ENCODE measurements at places on chromosomes 11 and 22. TPM values are rescaled to one million over a fixed set of nuclear protein-coding genes. Genes with fewer than 3 reads are reported as not detected.

DNA sequence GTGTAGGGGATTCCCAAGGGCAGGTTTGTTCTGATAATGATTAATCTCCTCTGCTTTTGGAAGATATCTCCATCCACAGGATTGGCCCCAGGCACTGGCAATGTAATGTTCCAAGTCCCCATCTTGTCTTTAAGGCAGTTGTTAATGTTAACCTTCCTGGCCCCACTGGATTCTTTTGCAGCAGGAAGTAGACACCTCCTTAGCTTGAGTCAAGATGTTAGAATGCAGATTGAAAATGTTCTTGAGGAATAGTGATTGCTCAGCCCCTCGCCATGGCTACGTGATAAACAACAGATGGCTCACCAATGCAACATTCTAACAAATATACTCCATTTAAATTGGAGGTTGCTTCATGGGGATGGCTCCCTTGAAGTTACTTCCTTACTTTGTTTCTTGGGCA is 7.3 kb downstream of the HEPHL1 start:
- no peak for DNase-seq
- H3K36me3 ChIP-seq = no peaks in the 10 kb centered on the region
- no peaks in the 10 kb centered on the region for H3K27me3 ChIP-seq
- H3K4me3 ChIP-seq = no peak overlapping the region

DNA sequence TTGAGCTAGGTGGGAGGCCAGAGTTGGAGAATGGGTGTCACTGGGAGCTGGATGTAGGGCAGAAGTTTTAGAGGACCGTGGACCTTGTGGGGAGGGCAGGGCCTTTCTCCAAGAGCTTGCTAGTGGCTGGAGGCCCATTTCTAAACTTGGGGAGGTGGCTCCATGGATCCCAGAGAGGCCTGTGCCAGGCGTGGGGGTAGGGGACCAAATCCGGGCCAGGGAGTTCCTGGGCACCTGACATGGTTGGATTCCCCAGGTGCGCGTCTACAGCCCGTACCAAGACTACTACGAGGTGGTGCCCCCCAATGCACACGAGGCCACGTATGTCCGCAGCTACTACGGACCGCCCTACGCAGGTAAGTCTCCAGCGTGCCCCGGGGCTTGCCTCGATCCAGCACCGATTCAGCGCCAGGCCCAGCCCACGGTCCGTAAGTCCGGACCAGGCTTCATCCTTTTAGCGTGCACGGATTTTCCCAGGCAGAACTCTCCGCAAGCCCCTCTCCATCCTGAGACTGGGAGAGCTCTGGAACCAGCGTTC is 14.2 kb downstream of the PLEKHB1 start:
- peaks cover 13% of the 10 kb centered on the region for H3K4me1 ChIP-seq
- H3K27me3 ChIP-seq = no peaks in the 10 kb centered on the region
- H3K4me3 ChIP-seq = peak overlapping the region; percentile 46
- H3K36me3 ChIP-seq = peaks cover 6% of the 10 kb centered on the region
- no peak overlapping the region for H3K27ac ChIP-seq
- DNase-seq = no peak

GRCh38 chr11:114115451-114115928 is 56.0 kb downstream of the ZBTB16 start:
- peaks cover 8% of the 10 kb centered on the region for H3K4me1 ChIP-seq
- no peaks in the 10 kb centered on the region for H3K36me3 ChIP-seq
- H3K27ac ChIP-seq = no peak overlapping the region

GRCh38 chr11:33256031-33256812 is 959 bp upstream of the HIPK3 start:
- no peaks in the 10 kb centered on the region for H3K27me3 ChIP-seq
- H3K4me3 ChIP-seq = peak overlapping the region; percentile 94
- H3K27ac ChIP-seq = peak overlapping the region; percentile 94
- H3K4me1 ChIP-seq = peaks cover 3% of the 10 kb centered on the region
- DNase-seq = no peak

GRCh38 chr11:60512651-60513225 is 2.5 kb upstream of the MS4A13 start:
- no peak overlapping the region for H3K4me3 ChIP-seq
- no peak for DNase-seq
- H3K27me3 ChIP-seq = no peaks in the 10 kb centered on the region
- H3K4me1 ChIP-seq = no peaks in the 10 kb centered on the region
- H3K27ac ChIP-seq = no peak overlapping the region

DNA sequence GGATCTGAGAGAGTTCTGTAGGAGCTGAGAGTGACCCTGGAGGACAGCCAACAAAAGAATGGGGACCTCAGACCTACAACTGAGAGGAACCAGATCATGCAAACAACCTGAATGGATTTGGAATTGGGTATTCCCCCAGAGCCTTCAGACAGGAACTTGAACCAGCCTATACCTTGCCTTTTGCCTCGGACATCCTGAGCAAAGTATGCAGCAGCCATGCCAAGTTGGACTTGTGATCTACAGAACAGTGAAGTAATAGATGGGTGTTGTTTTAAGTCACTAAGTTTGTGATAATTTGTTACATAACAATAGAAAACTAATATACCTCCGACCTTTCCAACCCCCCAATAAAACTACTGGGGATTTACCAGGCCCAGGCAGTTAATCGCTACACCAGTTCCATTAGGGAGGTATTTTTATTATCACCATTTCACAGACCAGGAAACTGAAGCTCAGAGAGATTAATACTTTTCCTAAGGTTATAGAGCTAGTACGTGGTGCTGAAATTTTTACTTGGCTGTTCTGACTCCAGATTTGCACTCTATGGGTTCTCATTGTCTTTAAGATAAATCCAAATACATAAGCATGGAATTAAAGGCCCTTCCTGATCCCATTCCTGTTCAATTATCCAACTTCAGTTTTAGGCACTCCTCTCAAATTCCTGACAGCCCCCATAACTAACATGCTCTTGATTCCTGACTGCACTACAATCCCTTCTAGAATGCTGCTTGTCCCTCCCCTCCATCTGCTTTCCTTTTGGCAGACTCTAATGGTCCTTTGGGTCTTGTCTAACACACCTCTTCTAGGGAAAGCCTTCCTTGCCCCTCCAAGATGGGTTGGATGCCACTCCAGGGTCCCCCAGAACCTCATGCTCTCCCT is 1.7 kb upstream of the RASSF10 start:
- no peaks in the 10 kb centered on the region for H3K36me3 ChIP-seq
- DNase-seq = no peak
- peaks cover 25% of the 10 kb centered on the region for H3K4me1 ChIP-seq

DNA sequence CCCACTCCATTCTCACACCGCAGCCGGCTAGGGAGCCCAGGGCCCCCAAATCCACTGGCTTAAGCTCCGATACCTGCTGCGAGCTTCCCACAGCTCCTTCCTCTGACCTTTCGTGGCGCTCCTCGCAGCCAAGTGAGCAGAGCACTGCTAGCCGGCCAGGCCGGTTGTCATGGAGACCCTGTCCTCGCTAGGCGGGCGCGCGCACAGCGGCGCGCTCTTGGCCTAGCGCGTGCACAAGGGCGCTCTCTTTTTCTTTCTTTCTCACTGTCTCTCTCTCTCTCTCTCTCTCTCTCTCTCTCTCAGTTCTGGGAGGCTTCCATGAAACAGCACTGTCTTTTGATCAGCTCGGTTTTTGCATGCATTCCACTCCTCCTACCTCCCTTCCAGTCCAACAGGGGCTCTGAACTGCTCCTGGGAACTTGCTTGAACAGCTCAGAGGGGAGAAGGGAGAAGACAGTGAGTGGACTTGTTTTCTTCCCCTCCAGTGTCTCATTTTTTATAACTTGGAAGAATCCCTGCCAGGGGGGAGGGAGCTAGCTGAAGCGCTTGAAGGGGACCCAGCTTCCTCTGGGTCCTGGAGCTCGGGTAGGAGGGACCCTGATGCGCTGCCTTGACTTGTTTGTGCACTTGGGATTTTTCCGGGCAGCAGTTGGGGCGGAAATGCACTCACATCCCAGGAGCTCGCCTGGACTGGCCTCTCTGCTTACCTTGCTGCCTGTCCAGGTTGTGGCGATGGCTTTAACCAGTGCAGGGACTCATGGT is 100.3 kb upstream of the AKIP1 start:
- peak; percentile 90 for DNase-seq
- peaks cover 2% of the 10 kb centered on the region for H3K36me3 ChIP-seq
- peak overlapping the region; percentile 99 for H3K27ac ChIP-seq
- peak overlapping the region; percentile 84 for H3K4me3 ChIP-seq

DNA sequence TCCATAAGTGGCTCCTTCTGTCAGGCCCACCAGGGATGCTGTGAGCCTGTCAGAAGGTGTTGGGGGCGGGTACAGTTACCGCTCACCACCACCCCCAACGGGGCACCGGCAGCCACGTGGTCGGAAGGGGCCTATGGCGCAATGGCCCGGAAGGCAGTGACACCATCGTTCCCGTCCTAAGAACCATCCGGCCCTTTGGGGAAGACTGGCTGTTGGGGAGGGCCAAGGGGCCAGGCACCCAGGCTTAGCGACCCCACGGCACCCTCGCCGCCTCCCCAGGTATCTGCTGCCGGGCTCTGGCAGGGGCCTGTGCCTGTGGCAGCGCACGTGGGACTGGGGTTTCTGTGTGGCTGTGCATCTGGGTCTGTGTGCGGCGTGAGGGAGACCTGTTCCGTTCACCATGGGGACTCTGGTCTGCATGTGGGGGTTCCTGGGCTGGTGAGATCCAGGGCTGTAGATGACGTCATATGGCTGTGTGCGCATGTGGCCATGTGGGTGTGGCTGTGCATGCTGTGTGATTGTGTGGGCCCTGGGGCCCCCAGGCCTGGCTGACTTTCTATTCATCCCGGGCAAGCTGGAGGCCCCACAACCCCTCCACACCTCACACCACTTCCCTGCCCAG is 717 bp downstream of the OSM start:
- peaks cover 12% of the 10 kb centered on the region for H3K4me1 ChIP-seq
- H3K27ac ChIP-seq = no peak overlapping the region
- DNase-seq = no peak
- H3K4me3 ChIP-seq = no peak overlapping the region

GRCh38 chr22:21933910-21934309 is 18.7 kb downstream of the PPM1F start:
- no peaks in the 10 kb centered on the region for H3K27me3 ChIP-seq
- H3K36me3 ChIP-seq = peaks cover 69% of the 10 kb centered on the region
- DNase-seq = no peak
- H3K27ac ChIP-seq = peak overlapping the region; percentile 52

DNA sequence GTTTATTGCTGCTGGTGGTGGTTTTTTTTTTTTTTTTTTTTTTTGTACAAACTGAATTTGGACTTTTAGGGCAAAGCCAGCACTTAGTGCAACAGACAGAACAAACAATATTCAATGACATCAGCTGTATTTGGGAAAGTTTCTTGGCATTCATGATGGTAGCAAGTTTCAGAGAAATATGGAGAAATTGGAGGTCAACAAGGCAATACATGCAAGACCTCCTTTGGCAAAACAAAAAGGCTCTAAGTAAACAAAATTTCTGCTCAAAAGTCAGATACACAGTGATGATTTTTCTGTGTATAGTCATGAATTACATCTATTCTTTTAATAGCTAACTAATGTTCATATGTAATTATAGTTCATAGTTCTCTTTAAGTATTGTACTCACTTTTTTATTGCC is 612.5 kb upstream of the LUZP2 start:
- H3K36me3 ChIP-seq = no peaks in the 10 kb centered on the region

- peaks cover 10% of the 10 kb centered on the region for H3K4me1 ChIP-seq
- H3K27me3 ChIP-seq = no peaks in the 10 kb centered on the region
- H3K4me3 ChIP-seq = no peak overlapping the region
- H3K36me3 ChIP-seq = no peaks in the 10 kb centered on the region
Measured at GRCh38 chr11:123137431-123138224, 57.4 kb downstream of the CLMP start.

DNA sequence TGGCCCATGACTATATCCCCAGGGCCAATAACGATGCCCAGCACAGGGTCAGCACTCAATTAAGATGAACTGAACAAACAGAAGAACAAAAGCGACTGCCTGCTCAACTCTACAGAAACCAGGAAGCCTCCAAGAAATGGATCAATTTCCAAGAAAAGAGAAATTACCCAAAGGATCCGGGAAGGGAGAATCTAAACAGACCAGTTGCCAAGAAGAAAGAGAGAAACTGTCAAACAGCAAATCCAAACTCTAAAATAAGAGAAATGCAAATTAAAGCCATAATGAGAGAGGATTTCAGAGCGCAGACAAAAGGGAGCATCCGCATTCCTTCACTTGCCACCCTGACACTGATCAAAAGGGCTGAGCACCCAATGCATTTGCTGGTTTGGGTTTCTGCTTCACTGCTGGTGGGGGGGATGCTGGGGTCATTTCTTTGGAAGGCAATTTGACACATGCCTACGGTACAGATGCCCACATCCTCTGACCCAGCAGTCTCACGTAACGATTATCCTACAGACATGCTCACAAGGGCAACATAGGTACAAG is 37.7 kb upstream of the RFPL3 start:
- no peaks in the 10 kb centered on the region for H3K4me1 ChIP-seq
- no peak overlapping the region for H3K4me3 ChIP-seq
- no peak for DNase-seq

The IL17REL gene
- polyA plus RNA-seq = 0.36 TPM

DNA sequence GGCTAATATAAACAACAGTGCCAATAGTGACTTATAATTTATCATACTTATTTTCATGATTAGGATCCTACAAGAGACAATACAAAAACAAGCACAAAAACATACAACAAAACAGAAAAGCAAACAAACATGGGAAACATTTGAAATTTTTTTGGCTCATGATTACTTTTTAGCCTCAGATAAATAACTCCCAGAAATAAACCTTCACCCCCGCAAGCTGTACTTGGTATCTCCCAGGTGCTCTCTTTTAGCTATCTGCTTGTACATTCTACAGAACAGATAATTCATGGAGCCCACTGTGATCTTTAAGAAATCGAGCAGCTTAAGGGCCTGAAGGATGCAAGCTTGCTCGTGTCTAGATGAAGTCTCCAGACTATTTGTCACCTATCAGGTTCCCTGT is 883 bp downstream of the NXPE4 start:
- no peaks in the 10 kb centered on the region for H3K27me3 ChIP-seq
- no peak for DNase-seq
- no peaks in the 10 kb centered on the region for H3K4me1 ChIP-seq
- H3K27ac ChIP-seq = no peak overlapping the region
- no peaks in the 10 kb centered on the region for H3K36me3 ChIP-seq

- peaks cover 20% of the 10 kb centered on the region for H3K4me1 ChIP-seq
- no peaks in the 10 kb centered on the region for H3K36me3 ChIP-seq
- DNase-seq = no peak
- no peak overlapping the region for H3K4me3 ChIP-seq
- H3K27ac ChIP-seq = no peak overlapping the region
Measured at GRCh38 chr11:12414611-12415010, 37.2 kb downstream of the PARVA start.

DNA sequence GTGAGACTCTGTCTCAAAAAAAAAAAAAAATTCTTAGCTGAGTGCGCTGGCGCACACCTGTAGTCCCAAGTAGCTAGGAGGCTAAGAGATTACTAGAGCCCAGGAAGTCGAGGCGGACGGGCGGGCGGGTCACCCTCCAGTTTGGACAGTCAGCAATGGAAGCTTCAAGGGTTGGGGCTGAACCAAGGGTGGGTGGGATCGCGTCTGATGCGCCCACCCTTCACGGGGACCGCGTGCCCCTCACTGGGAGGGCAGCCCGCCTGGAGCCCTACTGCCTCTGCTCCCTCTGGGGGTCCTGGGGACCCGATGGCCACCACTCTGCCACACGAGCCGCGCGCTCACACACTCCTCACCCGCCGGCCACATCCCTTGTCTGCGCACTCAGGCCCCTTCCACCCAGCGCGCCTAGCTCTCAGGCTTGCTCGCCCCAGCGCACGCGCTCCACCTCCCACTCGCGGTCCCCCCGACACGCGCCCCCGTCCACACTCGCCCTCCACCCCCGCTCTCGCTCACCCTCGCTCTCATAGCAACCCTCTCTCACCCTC is 494 bp downstream of the CHID1 start:
- H3K27ac ChIP-seq = no peak overlapping the region
- peak overlapping the region; percentile 64 for H3K4me3 ChIP-seq
